Stimulated activated CD8-positive, alpha-beta memory T cell treated with anti-CD3 and anti-CD28 coated beads, Interleukin-7, amount 100 ng/mL, for 1 hour (primary cell): ENCODE measurements at places on chromosomes 2 and 18.

- no peak for DNase-seq
Observed at GRCh38 chr2:210007895-210008294, 5.5 kb downstream of the RPE start.

GRCh38 chr18:63255435-63255834 is 64.1 kb downstream of the BCL2 start:
- no peak for DNase-seq

GRCh38 chr2:159818940-159819339 is 20.9 kb upstream of the CD302 start:
- no peak for DNase-seq

DNA sequence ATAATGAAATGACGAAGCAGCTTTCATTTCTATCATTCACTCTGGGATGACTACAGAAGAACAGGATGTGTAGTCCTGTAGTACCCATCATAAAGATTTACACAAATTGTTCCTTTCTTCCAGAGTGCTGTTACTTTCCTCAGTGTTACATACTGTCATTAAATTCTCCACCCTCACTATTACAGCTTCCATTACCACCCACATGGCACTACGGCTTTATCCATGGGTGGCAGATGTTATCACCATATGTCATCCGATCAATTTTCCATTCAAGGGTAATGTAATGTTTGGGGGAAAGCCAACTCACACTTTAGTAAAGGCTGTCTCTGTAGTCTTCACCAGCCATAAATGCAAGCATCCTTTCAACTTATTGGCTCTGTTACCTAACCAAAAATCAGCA is 7.1 kb upstream of the CSRNP3 start:
- no peak for DNase-seq

DNA sequence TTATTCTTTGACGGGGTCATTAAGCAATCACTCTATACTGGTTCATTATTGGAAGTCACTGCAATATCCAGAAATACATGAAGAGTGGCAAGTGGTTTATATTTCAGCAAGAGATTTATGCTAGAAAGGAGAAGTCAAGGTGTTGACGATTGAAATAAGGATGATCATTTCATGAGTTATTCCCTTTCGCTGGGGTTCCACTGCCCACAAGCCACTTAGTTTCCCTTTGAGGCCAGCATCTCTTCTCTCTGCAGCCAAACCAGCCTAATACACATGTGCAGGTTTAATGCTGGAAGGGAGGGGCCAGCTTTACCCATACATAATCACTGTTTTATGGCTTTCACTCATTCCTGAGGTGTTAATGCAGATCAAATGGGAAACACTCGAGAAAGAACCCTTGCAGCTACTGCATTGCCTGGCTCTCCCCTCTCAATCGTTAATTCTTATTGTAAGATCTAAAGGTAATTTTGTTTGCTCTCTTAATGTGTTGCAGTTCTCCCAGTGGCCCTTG is 108.4 kb downstream of the MEIS1 start:
- DNase-seq: no peak

DNA sequence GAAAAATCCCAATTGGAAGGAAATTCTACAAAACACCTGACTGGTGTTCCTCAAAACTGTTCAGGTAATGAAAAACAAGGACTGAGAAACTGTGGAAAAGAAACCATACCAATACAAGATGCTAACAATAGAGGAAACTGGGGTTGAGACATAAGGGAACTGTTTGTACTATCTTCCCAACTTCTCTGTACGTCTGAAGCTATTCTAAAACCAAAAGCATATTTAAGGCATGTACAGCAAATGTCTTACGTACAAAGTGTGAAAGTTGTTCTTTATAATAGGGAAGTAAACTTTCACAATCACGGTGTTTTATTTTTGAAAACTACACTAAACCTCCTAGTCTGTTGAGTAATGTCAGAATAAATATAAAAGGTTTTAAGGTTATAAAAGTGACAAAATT is 776.1 kb upstream of the RAB6C start:
- DNase-seq: no peak

GRCh38 chr2:3619033-3619432 is 24.1 kb downstream of the COLEC11 start:
- DNase-seq: no peak

- DNase-seq: no peak
Observed at GRCh38 chr2:26618611-26619010, 22.6 kb downstream of the CIB4 start.

DNA sequence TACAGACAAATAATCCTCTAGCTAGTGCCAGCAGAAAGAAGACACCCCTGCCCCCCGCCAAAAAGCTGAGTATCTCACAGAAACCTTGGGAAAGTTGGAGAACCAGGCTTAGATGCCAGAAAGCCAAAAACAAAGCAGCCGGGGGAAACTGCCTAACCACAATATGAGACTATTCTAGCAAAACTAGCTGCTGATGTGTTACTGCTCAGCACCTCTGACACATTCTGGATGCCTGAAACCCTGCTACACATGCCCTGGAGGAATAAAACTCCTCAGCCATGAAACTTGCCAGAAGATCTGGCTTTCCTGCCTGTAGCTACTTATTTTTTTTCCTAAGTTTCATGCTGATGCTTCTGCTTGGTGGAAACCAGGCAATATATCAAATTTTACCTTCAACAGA is 122.7 kb upstream of the GCFC2 start:
- no peak for DNase-seq

GRCh38 chr2:185782223-185782769 is 43.7 kb downstream of the FSIP2 start:
- DNase-seq: no peak

GRCh38 chr2:197839327-197839726 is 34.9 kb downstream of the PLCL1 start:
- no peak for DNase-seq

DNA sequence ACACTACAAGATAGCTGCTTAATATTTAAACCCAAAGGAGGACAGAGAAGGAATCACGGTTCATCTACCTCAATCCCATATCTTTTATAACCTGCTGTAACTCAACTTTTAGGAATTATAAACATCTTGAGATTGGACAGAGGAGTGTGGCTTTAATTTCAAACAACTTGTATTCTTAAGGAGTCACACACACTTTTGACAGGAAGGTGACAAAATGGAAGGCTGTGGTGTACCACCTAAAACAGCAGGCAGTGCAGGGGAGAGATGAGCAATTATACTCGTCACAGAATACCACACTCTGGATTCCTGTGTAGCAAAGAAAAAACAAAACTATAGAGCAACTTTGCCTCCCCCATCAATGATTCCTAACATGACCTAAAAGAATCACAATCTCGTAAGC is 194.8 kb downstream of the ZEB2 start:
- no peak for DNase-seq

DNA sequence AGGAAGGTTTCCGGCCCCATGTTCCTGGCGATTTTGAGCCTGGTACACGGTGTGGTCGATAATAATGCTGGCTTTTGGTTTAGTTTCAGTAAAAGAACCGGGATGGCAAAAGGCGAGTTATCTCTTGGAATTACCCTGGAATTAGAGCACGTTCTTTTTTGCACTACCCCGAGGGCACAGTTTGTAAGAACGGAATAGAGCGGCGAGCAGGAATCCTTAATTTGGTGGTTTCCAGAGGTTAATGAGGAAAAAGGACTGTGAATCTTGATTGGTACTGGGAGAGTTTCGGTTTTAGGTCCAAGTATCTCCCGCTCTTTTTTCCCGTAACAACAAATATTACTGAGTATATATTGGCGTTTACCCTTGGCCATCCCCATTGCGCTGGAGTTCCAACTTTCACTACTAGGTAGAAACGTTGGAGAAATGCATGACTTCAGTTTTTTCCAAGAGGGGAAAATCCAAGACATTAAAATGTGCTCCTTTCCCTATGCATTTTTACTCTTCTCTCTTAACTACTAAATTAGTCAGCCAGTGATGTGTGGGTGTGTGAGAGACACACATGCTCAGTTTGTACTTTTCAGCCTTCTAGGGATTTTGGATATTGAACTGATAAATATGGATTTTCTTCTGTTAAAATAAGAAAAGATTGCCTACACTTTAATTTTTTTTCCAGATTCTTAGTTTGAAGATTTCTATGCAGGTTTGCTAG is 160.8 kb downstream of the AGPS start:
- no peak for DNase-seq

DNA sequence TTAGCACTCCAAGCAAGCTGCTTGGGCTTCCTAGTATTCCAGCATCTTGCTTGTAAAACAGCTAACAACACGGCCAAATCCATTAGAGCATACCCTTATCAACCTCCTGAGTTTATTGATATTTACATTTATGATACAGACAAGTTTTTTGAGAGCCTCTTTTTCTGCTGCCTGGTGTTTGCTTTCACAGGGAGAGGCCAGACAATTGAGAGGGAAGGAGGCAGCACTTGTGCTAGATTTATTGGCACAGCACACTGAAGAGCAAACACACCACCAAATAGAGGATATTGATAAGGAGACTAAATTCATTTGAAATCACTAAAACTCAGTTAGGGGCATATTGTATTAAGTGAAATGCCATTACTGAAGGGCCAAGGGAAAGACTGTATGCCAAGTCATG is 1142.3 kb upstream of the FANCL start:
- DNase-seq: no peak

GRCh38 chr2:219574484-219575311 is 2.6 kb downstream of the INHA start:
- DNase-seq: no peak

DNA sequence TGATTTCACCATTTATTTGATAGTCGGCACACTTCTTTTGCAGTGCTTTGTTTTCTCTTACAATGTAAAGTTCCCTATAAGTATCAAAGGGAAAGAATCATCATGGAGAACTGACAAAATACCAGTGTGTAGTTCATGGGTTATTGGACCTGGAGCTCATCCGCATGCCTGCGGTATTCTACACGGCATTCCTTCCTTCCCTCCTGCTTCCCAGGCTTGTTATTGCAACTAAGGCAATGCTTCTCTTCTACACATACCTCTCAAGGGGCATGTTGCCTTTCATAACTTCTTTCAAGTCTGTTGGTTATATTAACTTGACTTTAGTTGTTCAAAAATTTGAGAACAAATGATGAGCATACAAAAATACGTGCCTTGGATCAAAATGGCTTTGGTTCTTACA is 24.3 kb upstream of the FAP start:
- DNase-seq: no peak
